ENCODE measurements at places on chromosomes 3 and 15.

GRCh38 chr3:46865546-46865945 lies 2.3 kb upstream of the MYL3 start:
- DNase-seq: no peak

DNA sequence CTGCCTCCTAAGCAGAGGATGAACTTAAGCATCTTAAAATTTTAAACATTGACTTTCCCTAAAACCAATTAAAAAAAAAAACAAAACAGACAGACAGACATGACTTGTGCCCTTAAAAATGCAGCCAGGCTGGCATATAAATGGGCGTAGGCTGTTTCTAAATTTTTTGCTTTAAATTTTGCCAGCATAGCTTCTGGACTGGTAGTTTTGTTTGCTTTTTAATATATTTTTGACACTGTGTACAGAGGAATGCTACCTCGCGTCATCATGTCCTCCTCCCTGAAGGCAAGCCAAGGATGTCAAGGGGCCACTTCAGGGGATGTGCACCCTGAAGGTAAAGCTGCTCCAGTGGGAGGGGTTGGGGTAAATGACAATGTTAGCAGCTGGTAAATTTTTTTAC lies 134.8 kb downstream of the PGPEP1L start:
- no peak for DNase-seq

DNA sequence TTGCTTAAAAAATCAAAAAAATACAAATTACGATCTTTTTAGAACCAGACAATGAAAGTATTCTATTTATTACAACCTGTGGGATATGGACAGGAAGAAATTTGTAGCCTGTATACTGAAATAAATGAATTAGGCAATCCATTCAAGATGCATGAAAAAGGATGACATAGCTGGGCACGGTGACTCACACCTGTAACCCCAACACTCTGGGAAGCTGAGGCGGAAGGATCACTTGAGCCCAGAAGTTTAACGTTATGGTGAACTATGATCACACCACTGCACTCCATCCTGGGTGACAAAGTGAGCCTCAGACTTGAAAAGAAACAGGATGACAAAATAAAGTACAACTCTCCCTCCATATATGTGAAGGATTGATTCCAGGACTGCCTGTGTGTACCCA lies 74.1 kb downstream of the MSL2 start:
- no peak for DNase-seq

GRCh38 chr3:167843481-167843880 lies 108.0 kb downstream of the SERPINI1 start:
- DNase-seq: no peak

All from osteocyte (in vitro differentiated cells).